HT1080 (cell line): ENCODE measurements at places on chromosomes 1 and 21. TPM values are rescaled to one million over a fixed set of nuclear protein-coding genes. Genes with fewer than 3 reads are reported as not detected.
A peak's percentile ranks its signal among the peaks of the same experiment; 100 is the strongest.

Gene SPOCD1
- total RNA-seq: 16.4 and 25.2 TPM in 2 replicates

DNA sequence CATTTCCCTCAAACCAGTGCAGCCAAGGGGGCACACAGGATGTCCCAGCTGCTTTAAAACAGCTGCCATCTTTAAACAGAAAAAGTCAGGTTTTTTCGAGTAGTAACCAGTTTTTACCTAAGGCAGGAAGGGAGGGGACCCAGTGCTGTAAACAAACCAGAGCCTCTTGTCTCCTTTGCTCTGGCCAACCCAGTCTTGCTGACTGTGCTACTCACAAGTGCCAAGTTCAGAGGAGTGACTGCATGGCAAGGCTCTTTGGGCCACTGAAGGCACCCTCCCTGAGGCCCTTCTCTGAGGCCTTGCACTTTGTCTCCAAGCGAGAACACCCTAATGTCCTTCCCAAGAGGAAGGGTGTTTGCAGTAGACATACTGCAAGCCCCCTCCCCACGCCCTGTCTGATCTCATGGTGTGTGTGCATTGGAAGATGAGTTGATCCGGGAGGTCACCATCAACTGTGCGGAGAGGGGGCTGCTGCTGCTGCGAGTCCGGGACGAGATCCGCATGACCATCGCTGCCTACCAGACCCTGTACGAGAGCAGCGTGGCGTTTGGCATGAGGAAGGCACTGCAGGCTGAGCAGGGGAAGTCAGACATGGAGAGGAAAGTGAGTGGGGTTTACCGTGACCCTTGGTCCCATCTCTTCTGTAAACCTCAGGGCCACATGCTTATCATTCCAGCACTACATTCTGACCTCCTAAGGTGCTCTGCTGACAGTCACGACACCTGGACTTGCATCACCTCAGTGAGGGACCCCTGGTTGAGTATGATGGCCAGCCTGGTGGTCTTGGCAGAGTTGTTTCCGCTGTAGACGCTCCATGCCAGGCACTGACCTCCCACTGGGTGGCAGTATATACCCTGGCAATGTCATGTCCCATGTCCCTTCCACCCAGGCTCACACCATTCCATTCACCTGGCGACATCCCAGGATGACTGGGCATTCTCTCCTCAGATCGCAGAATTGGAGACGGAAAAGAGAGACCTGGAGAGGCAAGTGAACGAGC, 4.7 kb downstream of the DNALI1 start:
- peak; percentile 52 for DNase-seq

GRCh38 chr21:36636016-36636415, 62.9 kb upstream of the SIM2 start:
- no peak for DNase-seq

- peak; percentile 61 for DNase-seq
Observed at GRCh38 chr1:32068957-32069588, 3.7 kb upstream of the TMEM39B start.

Gene WARS2
- 13.8 and 14.5 TPM in 2 replicates for total RNA-seq

DNA sequence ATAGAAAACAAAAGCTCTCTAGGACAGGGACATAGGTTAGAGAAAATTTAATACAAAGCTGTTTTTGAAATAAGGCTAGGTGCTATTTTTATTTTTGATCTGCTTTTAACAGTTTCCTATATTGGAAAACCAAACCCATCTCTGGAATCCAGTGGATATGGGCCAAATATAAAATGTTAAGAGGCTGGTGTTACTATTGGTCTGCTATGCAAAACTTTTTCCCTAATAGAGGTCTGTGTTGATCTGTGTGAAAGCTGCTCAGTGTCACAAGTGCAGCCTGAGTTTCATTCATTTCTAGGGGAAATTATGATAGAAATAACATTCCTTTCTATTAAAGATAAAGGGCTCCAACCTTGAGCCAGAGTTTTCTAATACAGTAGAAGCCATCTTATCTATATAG, 116.4 kb downstream of the OLFML2B start:
- no peak for DNase-seq

DNA sequence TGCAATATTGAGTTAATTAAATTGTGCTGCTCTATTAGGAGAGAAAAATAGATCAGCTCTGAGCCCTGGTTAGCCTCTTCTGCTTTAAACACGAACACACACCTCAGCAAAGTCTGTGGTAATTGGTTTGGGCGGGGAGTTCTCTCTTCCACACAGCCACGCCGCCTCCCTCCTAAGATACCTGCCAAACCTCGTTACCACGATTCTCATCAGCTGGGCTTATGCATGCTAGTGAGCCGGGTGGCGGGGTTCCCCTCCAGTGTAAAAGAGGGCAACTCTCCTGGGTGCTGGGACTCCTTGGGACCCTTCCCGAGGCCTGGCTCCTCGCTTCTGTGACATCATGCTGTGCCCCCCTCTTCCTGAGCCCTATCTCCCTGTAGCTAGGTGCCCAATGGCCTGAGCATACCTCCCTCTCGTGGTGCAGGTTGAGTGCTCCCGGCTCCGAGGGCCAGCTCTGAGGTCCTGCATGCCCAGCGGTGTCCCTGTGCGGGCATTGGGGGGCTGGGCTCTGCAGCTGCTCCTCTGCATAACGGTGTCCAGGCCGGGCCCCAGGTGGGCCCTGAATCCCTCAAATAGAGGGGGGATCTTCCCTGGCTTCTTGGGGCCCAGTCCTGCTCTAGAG, 182.9 kb downstream of the PRDM16 start:
- no peak for DNase-seq

- DNase-seq: peak; percentile 96
Observed at GRCh38 chr1:107695341-107695740, 269.6 kb downstream of the VAV3 start.

DNA sequence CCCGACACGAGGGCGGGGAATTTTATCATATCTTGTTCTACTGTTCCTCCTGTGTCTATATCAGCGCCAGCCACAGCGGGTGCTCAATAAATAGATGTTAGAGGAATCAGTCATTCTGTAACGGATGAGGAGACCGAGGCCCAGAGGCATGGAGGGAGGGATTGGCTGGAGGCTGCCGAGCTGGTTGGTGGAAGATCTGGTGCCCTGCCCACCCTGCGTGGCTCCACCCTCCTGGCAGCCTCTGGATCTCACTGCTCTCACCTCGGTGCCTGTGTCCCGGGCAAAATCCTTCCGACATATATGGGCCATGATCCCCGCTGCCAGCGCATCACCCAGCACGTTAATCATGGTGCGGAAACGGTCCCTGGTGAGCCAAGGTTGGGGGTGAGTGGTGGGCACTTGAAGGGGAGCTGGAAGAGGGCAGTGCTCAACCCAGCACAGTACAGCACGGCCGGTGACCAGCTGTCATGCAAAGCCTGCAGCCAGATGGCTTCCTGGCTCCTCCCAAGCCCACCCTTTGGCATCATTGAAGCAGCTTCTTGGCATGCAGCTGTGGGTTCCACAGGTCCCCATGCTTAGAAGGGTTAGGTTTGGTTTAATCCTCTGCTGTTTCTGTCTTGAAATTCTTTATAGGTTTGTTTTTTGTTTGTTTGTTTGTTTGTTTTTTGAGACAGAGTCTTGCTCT, 26.7 kb downstream of the PODN start:
- no peak for DNase-seq

Gene NRIP1
- 6.8 and 7.3 TPM in 2 replicates for total RNA-seq

DNA sequence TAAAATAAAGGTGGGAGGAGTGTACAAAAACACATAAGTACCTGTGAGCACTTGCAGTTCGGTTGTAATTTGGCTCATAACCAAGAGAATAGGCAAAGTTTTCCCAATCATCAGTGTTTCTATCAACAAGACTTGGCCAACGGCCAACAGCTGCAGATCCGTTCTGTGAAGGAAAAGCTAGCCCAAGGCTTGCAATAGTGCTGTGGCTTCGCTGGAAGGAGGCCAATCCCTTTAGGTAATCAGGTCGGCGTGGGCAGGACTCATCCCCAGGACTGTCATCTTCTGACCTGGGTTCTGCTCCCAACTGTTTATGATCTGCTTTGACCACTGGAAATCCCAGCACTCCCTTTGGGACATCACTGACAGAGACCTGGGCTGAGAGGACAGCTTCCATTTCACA, 107.8 kb downstream of the LYST start:
- no peak for DNase-seq

Gene OR2L13
- total RNA-seq: not detected in 2 replicates

Gene CD1C
- total RNA-seq: not detected in 2 replicates

Gene TMEM240
- total RNA-seq: 3.1 TPM in 1 of 2 replicates, not detected in the other

DNA sequence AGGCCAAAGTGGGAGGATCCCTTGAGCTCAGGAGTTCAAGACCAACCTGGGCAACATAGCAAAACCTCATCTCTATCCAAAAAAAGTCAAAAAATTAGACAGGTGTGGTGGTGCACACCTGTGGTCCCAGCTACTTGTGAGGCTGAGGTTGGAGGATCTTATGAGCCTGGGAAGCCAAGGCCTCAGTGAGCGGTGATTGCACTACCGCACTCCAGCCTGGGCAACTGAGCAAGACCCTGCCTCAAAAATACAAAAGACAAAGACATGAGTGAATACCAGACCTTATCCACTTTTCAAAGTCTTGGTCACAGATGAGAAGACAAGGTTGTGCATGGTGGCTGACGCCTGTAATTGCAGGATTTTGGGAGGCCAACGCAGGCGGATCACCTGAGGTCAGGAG, 13.2 kb upstream of the MSTO1 start:
- DNase-seq: no peak

- peak; percentile 25 for DNase-seq
Observed at GRCh38 chr1:20981915-20982314, 194.8 kb downstream of the EIF4G3 start.

- no peak for DNase-seq
Observed at GRCh38 chr1:244854166-244854565, 10.2 kb downstream of the HNRNPU start.

Gene MYCL
- total RNA-seq: 0.40 and 5.6 TPM in 2 replicates

GRCh38 chr1:226355016-226355415, 46.1 kb upstream of the LIN9 start:
- DNase-seq: no peak

DNA sequence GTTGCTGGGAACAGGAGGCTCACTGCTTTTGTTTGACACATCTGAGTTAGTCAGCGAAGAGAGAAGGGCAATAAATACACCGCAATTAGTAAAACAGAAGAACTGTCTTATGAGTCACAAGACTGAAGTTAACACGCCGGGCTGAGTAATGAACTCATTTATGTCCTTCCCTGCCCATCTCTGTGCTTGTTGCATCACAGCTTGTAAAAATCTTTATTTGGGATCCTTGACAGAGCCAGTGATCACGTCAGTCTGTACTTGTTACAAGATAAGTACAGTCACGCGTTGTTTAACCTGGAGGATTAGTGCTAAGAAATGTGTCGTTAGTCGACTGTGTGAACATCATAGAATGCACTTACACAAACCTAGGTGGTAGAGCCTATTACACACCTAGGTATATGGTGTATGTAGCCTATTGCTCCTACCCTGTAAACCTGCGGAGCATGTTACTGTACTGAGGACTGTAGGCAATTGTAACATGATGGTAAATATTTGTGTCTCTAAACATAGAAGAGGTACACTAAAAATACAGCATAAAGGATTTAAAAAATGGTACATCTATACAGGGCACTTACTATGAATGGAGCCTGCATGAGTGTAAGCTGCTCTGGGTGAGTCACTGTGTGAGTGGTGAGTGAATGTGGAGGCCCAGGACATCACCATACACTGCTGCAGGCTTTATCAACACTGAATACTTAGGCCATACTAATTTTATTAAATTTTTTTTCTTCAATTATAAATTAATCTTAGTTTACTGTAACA, 272.2 kb downstream of the TNR start:
- peak; percentile 68 for DNase-seq

- DNase-seq: no peak
Observed at GRCh38 chr1:33260439-33260838, 4.1 kb downstream of the ZNF362 start.

- no peak for DNase-seq
Observed at GRCh38 chr1:224864006-224864405, 65.5 kb upstream of the DNAH14 start.

DNA sequence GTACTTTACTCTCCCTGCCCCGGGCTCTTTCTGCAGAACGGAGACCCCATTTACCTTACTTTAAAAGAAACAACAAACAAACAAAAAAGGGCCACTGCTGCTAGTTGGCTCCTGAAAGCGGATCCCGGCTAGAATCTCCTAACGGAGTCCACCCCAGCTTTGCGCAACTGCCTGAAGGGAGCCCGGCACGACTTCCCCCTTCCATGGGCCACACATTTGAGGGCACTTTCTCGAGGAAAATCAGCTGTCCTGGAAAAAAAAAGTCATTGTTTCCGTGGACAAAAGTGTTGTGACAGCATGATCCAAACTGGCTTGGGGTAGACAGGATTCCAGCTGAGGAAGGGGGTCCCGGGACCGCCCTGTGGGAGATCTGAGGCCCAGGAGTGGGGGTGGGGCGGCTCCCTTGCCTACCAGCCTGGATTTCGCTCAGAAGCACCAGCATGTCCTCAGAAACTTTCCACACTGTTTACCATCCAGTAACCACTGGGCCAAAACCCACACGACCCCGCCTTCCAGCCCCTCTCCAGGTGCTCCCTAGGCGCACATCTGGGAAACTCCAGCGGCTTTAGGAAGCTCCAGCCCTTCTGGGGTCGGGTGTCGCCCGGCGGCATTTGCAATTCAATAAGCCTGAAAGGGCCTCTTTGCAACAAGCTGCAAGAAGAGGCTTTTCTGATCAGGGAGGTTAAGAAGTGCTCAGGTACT, 4.8 kb downstream of the RIPK4 start:
- DNase-seq: no peak

Gene DCST1
- 0.17 TPM in 1 of 2 replicates, not detected in the other for total RNA-seq

Gene ZBTB8A
- 1.9 and 3.1 TPM in 2 replicates for total RNA-seq

DNA sequence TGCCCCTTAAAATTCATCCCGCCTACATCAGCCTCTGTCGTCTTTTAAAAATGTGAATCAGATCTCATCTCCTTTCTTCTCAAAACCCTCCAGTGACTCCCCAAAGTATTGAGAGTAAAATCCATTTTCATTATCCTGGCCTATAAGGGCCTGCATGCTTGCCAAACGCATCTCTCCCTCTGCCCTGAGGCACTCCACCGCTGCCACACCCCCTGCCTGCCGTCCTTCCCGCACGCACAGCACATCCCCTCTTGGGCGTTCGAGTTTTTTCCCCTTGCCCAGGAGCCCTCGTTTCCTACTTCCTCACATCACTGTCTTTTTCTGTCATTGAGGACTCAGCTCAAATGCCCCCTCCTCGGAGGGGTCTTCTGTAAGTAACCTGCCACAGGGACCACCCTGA, 53.3 kb upstream of the MTR start:
- no peak for DNase-seq

Gene SPATA21
- not detected in 2 replicates for total RNA-seq

Gene MAN1C1
- total RNA-seq: not detected in 2 replicates

Gene IRF6
- 0.05 TPM in 1 of 2 replicates, not detected in the other for total RNA-seq

Gene VAV3
- 3.7 and 5.7 TPM in 2 replicates for total RNA-seq

Gene RHCE
- 0.16 TPM in 1 of 2 replicates, not detected in the other for total RNA-seq

Gene PRAMEF8
- total RNA-seq: not detected in 2 replicates

GRCh38 chr1:25004355-25004754, 74.3 kb upstream of the RUNX3 start:
- DNase-seq: no peak

GRCh38 chr1:222552882-222553281, 5.0 kb upstream of the HHIPL2 start:
- DNase-seq: no peak

Gene RNF186
- not detected in 2 replicates for total RNA-seq

- no peak for DNase-seq
Observed at GRCh38 chr1:45344499-45344898, 4.3 kb upstream of the MUTYH start.

- no peak for DNase-seq
Observed at GRCh38 chr21:36694593-36695282, 4.2 kb upstream of the SIM2 start.
